ENCODE measurements at places on chromosomes 7 and 10.
A peak's percentile ranks its signal among the peaks of the same experiment; 100 is the strongest.

DNA sequence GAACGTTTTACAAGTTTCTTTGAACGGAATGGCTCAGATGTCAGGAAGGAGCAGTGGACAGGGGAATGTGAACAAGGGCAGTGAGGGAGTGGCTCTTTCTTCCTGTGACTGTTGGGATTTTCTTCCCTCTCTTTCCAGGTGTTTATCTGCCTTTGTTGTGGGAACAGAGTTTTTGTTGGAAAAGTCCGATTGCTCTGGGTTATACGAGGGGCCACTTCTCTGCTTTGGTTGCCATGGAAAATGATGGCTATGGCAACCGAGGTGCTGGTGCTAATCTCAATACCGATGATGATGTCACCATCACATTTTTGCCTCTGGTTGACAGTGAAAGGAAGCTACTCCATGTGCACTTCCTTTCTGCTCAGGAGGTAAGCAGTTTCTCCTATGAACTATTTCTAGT, 41.4 kb downstream of the ZRANB1 start:
- DNase-seq: no peak

- no peak for DNase-seq
Measured at GRCh38 chr10:123550675-123551096, 115.5 kb upstream of the GPR26 start.

DNA sequence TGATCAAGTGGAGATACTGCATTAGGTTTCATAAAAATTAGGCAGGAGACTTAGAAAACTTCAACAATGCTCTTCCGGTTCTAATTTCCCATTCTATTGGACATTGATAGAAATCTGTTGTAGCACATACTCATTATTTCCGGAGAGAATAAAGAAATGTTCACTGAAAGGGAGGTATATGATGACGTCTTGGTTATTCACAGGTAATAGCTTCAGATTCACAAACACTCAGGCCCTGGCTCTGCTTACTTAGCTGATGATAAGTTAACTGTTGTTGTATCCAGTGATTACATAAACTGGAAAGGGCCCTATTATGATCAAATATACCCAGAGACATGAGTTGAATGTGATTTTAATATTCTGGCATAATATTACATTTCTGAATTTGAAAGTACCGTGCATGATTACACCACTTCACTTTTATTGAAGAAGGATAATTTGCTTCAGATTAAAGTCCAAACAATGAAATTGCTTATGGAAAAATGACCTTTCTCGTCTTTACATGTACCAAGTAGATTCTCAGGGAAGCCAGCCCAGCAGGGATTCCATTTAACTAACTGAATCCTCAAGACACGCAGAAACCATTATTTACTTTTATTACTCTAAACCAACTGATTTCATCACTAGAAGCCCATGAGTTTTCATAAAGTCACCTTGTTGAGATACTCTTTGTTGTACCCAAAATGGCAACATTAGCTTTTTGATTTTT, 288.0 kb upstream of the PITRM1 start:
- no peak for DNase-seq

GRCh38 chr10:97234400-97234799, 48.6 kb upstream of the SLIT1 start:
- no peak for DNase-seq

DNA sequence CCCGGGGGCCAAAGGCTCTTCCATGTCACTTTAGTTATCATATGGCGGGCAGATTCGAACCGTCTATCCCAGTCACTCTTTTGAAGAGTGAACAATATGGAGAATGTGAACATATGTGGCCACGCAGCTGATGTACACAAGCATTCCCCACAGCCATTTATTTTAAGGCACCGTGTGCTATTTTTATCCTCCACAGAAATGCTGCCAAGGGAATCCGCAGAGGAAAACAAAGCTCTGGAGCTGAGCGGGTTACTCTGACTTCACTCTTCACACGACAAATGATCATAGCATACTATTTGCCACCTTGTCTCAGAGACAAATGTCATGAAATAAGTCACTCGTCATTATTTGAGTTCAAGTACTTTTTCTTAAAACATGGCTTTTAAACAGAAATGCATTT, 100.3 kb downstream of the CTBP2 start:
- DNase-seq: no peak

- no peak for DNase-seq
Measured at GRCh38 chr10:130246113-130246512, 109.9 kb downstream of the GLRX3 start.

DNA sequence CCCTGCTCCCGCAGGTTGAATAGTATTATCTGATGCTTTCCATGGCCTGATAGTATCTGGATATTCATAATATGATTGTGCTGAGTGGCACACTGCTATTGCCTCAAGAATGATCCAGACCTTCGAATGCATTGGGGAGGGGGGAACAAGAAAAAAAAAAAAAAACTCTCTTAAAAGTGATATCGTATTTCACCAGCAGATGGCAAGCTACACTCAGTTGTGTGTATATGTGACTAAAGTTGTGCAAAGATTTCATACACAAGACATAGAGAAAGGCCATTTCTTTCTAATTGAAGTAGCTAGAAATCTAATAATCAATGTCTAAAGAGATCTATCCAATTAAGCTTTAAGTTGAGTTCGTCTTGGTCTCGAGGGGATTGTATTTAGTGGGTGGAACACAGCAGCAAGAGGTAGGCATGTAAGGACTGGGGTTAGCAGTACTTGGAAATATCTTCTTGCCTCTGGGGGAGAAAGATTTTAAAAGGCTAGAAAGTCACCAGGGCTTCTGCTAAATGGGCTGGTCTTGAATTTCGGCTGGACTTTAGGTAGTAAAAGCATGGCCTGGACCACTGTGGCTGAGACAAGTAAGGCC, 15.3 kb downstream of the SFRP4 start:
- no peak for DNase-seq

DNA sequence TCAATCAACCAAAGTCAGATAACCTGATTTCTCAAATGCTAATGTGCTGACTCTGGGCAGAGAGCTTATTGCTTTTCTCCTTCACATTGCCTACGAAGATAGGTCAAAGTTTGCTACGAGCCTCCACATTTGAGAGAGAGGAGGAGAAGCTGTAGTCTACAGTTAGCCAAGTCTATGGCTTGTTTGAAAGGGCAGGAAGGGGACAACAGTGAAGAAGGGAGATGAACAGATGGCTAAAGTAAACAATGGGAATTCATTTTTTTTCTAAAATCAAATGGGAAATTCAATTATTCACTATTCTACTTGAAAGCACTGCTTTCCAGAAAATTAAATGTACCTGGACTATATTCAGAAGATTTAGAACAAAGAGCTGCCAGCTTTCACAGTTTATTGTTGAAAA, 126.7 kb upstream of the C1QL3 start:
- DNase-seq: no peak

DNA sequence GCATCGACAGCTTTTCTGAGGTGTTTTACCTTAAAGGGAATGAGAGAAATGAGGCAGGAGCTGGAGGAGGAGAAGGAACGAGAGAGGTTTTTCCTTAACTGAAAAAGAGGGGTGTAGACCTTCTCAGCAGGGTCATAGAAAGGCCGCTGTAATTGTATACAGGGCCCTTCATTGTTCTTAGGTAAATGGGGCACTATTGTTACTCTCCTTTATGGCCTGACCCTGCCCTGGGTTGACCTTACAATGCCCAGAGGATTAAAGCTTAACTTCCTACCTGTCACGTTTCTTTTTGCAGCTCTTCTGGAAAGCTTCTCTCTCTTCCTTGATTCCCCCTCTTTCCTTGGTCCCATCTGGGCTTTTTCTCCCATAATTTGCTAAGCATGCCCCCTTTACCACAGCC, 13.7 kb upstream of the PDLIM1 start:
- no peak for DNase-seq

GRCh38 chr10:78284381-78284780, 250.7 kb downstream of the RPS24 start:
- DNase-seq: no peak

DNA sequence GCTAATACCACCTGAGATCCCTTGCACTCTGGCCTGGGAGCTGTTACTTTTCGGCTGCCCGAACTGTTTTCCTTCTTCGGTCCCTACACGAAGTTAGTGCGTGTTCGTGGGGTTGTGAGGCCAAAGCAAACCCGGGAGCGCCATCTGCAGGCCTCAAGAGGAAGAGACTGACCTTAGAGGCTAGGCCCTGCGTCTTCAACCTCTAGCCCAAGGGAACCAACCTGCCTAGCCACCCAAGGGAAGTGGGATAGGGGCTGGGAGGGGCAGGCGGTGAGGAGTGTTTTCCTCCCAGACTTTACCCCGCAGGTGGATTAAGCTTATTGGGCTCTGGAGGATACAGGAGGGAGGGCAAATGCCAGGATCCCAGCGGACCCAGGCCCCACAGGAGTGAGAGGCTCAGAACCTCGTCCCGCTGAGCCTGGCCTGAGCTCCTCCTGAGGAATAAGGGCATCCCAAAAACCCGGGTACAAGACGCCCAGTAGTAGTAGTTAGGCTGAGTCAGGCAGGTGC, 1.7 kb upstream of the PAX2 start:
- no peak for DNase-seq

- DNase-seq: no peak
Measured at GRCh38 chr7:108403597-108404217, 52.5 kb downstream of the NRCAM start.

DNA sequence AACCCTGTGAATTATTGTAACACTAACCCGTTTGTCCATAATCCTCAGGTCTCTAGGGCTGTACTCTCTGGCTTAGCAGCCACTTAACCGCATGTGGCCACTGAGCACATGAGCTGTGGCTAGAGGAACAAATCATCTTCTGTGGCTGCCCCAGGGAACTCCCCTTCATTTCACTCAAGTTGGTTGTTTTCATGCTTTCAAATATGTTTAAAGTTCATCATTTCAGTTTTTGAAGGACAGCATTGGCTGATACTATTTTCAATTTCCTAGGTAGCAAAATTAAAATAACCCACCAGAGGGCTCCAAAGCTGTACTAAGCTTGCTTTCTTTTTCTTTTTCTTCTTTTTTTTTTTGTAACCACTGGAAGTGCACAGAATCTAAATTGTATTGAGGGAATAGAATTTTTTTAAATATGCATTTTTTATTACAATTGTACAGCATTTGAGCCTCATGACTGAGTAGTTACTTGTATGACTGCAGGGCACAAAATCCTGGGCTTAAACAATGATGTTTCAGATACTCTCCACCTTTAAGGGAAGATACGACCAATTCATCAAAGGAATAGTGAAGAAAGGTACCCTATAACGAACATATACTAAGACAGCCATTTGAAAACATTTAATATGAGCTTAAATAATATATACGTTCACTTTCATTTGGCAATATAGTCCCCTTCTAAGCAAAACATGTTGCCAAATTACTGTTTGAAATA, 38.6 kb downstream of the MRC1 start:
- no peak for DNase-seq

GRCh38 chr7:141053626-141054025, 20.2 kb upstream of the TMEM178B start:
- no peak for DNase-seq

DNA sequence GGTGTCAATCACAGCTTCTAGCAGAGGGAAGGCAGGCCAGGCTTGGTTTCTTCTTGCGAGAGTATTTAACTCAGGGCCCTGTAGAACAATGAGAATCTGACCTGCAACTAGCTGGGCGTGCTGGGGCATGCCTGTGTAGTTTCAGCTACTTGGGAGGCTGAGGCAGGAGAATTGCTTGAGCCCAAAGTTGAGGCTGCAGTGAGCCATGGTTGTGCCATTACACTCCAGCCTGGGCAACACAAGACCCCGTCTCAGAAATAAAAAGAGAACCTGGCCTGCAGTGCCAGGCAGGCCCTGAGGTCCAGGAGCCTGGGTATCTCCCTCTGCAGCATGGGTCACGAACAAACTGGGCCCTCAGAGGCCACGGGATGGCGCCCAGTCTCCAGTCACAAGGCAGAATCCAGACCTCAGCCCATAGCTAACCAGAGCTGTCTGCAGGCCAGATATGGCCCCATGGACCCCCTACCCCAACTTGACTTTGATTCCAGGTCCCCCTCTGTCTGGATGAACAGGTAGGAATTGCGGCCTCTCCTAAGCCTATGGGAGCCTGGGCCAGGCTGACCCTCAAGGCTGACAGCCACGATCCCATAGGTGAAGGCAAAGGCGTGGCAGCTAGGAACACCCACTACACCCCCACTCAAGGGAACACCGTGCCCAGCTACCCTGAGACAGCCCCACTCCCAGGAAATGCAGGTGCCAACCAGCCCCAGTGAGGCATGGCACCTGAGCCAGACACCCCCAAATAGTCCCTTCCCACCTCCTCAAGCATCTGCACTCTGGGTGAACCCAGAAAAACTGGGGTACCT, 102.7 kb upstream of the TNRC18 start:
- no peak for DNase-seq

GRCh38 chr7:40232242-40232893, 97.6 kb downstream of the SUGCT start:
- DNase-seq: peak; percentile 21

- no peak for DNase-seq
Measured at GRCh38 chr10:2619472-2619871, 447.9 kb upstream of the PFKP start.

GRCh38 chr7:22477876-22478450, 22.0 kb downstream of the STEAP1B start:
- DNase-seq: no peak

DNA sequence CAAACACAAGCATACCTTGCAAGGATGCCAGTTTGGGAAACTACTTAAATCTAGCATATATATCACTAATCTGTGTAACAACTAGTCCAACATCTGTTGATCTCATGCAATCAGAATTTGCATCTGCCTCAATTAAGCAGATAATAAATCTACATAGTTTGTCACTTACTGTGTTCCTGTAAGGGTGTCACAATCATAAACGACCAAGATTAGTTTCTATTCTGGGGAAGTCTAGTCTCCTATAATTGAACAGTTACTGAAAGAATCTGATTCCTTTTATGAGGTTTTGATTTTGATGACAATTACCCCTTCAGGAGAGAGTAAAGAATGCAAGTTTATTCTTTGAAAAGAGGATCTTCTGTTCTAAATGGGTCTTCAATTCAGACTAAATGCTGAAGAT, 85.5 kb upstream of the LRRN3 start:
- DNase-seq: no peak

GRCh38 chr7:67006965-67007364, 10.3 kb downstream of the TYW1 start:
- no peak for DNase-seq

GRCh38 chr10:77082601-77083252, 554.9 kb downstream of the KCNMA1 start:
- DNase-seq: no peak

DNA sequence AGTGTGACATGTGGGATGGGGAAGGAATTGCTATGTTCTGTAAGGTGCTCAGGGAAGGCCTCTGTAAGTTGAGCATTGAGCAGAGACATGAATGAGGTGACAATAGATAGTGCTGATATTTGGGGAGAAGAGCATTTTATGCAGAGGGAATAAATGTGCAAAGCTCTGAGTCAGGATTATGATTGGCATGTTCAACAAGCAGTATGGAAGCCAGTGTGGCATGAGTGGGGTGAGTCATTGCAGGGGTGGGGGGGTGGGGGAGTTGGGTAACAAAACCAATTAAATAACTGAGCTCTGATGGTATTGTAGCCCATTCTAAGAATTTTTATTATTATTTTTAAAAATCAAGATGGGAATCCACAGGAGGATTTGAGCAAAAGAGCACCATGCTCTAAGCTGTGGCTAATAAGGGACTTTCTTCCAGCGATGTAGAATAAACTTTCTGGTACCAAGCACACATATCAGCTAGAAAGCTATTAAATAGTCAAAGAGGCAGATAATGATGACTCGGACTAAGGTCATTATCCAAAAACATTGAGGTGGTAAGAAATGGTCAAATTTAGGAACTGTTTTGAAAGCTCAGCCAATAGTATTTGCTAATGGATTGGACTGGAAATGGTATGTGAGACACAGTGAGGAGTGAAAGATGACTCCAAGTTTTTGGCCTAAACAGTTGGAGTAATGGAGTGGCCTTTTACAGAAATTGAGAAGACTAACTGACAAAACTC, 96.4 kb downstream of the PRKG1 start:
- DNase-seq: no peak

All from AG04449 (cell line).